Fibroblast of lung (primary cell): ENCODE measurements at places on chromosomes 2 and 18.

DNA sequence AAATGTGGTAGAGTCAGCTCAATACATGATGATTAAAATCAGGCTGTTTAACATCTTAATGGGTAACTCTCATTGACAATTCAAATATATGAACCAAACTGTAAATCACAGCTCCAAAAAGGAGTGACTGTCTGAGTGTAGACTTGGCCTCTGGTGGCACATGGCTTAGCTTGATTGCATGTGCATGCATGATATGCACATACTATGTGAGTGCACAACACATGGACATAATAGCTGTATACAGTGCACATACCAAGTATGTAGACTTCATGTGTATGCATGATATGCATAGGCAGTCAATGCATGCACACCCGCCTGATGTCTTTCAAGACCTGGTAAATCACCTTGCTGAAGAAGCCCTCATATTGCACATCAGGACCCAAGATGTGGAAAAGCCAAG is 252.0 kb upstream of the SOX11 start:
- no peak for DNase-seq

DNA sequence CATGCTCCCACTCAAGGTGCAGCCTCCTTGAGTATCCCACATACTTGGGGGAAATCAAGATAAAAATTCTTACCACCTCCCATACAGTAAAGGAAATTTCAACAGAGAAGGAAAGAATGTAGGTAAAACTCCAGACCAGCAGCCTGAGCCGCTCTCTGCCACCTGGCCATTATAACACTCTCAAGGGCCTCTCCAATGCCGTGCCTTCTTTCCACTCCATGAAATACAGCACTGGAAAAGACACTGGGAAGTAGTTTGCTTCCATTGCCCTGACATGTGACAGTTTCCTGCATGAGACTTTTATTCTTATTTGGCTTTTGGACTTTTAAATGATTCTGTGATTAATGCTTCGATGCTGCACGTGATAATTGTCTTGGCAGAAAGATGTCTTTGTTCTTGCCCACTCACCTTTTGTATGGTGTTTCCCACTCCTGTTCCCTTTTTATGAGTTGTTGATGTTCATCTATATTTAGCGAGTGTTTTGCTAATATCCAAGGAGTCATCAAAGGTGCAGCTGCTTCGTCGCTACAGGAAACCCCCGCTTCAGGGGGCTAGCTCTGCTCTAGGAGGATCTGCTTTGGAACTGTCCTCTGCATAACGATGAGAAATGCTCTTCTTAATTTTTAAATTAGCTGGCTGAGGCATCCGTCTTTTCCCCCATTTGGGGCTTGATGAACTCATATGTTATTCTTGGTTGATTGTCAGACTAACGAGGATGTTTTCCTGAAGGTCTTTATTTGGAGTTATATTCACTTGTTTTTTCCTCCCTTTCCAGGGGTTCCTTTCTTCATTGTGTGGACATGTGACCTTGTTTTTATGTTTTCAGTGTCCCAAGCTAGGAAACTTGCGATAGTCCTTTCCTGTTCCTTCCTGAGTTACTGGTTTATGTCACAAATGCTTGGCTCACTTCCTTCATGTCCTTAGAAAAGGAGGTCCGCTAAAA is 179.4 kb downstream of the TXNL1 start:
- DNase-seq = no peak

GRCh38 chr2:149036507-149037293 is 1.8 kb upstream of the LYPD6B start:
- DNase-seq = no peak

GRCh38 chr18:8424481-8424880 is 184.8 kb upstream of the RAB12 start:
- DNase-seq = no peak

DNA sequence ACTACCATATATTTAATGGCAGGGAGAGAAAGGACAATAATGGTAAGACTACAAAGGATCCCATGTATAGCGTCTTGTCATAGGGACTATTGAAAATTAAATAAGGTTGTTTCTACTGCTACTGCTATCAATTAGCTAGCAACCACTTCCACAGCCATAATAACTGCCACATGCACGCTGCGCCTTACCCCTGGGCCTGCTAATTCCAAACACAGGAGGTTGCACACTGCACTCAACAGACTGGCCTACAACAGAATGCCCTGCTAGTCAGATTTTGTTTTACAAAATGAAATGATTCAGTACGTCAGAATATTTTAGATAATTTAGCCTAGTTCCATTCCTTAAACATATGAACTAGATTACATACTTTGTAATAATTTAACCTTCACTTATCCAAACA is 121.0 kb upstream of the SMAD7 start:
- no peak for DNase-seq

DNA sequence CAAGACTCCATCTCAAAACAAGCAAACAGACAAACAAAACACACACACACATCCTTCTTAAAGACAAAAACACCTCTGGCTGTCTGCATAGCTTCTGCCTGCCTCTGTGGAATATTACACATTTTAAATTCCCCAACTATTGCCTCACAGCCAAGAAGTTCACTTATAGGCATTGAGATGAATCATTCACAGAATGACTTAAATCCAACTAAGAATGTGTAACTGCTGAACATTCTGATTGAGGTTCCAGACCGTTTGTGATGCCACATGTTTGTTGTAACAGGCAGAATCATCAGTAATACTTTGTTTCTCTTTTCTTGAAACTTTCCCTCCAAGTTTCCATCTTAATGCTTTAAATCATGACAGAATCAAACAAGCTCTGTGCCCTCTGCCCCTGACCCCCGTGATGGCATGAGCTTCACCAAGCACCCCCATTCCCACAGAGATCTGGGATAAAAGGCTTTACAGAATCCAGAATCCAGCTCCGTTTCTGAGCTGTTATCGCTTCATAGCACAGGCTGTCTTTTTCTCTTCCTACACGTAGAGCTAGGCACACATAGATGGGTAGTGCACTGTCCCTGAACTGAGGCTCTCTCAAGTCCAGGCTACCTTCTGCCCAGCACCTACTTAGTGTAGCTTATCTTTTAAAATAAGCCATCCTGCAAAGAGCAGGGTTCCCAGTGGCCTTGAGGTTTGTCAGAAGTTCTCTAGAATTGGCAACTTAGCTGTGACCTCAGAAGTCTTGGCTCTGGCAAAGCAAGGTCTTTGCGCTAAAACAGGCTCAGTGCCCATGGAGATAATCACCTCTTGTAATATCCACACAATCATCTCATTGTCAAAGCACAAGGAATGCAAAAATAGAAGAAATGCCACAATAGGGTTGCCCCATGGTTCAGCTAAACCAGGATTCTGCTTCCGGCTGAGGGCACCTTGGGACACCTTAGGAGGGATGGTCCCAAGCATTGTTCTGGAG is 32.9 kb downstream of the EPAS1 start:
- DNase-seq = peak; percentile 96

DNA sequence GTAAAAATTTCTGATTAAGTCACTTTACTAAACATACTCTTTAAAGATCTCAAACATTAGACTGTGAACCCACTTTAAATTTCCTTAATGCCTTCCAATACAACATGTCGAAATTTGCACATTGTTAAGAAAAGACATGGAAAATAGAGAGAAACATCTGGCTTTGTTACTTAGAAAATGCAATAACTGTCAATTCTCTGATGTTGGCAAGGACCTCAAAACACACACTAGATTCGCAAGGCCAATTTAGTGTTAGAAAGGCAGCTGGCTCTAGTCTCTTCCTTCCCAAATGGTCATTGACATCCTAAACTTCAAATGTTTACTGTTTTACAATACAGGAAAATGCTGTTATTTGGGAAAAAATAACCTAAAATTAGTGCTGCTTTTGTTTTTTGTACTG is 110.6 kb downstream of the UPP2 start:
- DNase-seq = no peak

DNA sequence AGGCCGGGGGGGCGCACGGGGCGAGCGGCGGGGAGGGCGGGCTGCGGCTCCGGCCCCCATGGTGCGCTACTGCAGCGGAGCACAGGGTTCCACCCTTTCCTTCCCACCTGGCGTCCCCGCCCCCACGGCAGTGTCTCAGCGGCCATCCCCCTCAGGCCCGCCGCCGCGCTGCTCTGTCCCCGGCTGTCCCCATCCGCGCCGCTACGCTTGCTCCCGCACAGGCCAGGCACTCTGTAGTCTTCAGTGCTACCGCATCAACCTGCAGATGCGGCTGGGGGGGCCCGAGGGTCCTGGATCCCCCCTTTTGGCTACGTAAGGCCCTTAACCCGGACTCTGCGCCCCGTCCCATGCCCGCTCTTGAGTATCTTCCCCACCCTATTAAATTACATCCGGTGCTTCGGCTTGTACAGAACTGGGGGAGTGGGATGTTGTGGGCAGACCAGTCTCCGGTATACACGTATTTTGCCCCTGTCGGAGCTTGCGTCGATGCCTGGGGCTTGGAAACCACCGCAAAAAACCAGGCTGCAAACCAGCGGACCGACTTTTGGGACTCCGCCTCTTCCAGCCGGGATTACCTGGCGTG is 598 bp upstream of the WBP1 start:
- no peak for DNase-seq

GRCh38 chr2:203578759-203579643 is 43.9 kb upstream of the RAPH1 start:
- peak; percentile 80 for DNase-seq

DNA sequence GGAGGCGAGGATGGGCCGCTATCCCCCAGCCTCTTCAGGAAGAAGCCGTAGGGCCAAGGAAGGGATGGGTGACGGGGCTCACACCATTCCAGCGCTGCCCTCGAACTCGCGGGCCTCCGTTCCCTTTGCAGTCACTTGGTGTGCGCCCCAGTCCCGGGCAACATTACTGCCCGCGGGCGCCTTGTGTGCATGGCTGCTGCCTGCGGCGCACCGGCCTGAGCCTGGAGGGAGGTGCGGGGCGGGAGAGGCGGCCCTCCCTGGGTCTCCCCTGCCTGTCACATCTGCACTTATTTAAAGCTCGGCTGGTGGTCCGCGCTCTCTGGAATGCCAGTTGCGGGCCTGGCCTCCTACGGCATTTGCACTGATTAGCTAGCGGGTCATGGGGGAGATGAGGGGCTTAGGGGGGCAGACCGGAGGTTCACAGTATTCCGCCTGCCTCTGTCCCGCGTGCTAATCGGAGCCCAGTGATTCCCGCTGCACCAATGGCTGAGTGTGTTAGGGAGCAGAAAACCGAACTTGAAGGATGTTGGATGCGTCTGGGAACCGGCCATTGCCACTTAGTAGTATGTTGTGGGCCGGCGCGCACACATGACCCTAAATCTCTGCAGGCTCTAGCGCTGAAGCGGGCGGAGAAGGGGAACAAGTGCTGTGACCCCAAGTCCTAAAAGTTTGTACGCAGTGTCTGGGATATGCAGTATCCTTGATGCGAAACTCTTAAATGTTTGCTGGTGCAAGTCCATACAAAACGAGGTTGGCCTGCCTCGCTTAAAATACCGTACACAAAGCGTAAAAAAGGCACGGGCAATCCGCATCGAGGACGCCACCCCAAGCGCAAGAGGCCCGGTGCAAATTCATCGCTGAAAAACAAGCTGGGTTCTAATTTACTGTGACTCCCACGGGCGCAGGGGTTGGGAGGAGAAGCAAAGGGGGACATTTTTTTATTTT is 161.2 kb upstream of the SIX2 start:
- DNase-seq = no peak

- no peak for DNase-seq
Observed at GRCh38 chr18:8807488-8807805, 102.1 kb downstream of the MTCL1 start.

DNA sequence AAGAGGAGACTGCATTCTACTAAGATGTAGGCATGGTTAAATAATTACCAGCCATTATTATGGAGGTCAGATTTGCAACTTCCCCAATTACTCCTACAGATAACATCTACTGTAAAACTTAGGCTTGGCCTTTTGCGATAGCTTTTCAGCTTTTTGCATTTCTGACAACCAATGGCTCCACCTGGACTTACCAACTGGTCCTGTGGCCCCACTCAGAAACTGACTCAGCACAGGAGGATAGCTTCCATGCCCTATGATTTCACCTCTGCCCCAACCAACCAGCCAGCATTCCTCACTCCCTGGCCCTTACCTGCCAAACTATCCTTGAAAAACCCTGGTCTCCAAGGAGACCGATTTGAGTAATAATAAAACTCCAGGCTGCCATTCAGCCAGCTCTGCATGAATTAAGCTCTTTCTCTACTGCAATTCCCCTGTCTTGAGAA is 28.2 kb downstream of the TUBB6 start:
- no peak for DNase-seq

GRCh38 chr18:9987931-9988330 is 74.1 kb downstream of the VAPA start:
- no peak for DNase-seq

- DNase-seq = no peak
Observed at GRCh38 chr18:62939433-62939832, 224.1 kb downstream of the PHLPP1 start.

GRCh38 chr2:240421381-240421780 is 14.1 kb upstream of the GPC1 start:
- DNase-seq = no peak

DNA sequence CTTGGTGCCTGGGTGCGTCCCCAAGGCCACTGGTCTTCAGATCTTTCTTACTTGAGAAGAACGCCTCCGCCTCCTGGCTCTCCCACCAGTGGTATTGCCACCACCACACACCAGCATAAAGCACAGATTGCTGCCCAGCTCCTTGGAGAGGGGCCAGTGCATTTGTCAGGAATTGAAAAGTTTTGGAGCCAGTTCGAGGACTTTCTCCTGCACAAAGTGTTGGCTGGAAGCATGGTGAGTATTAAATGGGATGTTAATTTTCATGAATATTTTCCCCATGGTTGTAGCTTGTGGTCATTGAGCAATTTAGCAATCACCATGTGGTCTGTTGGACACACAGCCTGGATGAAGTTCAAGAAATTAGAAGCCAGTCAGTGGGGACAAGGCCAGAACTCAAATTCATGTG is 684.6 kb upstream of the FANCL start:
- DNase-seq = peak; percentile 61

- DNase-seq = peak; percentile 19
Observed at GRCh38 chr18:6221602-6222014, 193.1 kb downstream of the L3MBTL4 start.

DNA sequence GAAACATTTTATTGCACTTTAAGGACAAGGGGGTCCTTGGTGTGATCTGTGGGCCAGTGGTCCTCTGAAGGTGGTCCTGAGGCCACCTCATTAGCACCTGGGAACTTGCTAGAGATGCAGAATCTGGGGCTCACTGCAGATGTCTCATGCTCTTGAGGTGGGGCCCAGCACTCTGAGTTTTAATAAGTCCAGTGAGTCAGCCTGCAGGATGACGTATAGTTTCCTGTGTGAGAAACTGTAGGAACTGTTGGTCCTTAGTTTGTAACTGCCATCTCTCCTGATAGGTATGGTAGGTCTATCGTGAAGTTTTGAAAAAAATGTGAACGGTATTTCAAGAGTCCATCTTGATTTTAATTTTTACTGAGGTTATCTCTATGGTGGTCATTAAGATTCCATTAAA is 2.8 kb downstream of the TRPM8 start:
- DNase-seq = peak; percentile 70

DNA sequence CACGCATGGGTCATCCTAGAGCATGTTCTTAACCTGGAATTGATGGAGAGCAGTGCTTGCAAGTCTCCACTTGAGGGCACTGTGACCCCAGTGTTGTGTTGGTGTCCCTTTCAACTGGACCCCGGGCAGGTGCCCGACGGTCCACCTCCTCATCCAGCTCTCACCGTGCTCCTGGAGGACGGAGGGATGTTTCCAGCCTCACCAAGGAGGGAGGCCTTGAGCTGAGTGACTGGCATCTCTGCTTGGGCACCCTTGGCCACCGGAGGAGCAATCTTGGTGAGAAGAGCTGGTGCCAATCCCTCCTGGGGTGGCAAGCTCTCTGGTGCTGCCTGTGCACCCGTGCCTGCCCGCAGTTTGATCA is 45.4 kb upstream of the ASB18 start:
- DNase-seq = peak; percentile 10
